Activated naive CD8-positive, alpha-beta T cell treated with anti-CD3 and anti-CD28 coated beads, Interleukin-2, amount 10 ng/mL, durations not matched to agents 7 days and 5 days (primary cell): ENCODE measurements at places on chromosomes 13 and 19.

DNA sequence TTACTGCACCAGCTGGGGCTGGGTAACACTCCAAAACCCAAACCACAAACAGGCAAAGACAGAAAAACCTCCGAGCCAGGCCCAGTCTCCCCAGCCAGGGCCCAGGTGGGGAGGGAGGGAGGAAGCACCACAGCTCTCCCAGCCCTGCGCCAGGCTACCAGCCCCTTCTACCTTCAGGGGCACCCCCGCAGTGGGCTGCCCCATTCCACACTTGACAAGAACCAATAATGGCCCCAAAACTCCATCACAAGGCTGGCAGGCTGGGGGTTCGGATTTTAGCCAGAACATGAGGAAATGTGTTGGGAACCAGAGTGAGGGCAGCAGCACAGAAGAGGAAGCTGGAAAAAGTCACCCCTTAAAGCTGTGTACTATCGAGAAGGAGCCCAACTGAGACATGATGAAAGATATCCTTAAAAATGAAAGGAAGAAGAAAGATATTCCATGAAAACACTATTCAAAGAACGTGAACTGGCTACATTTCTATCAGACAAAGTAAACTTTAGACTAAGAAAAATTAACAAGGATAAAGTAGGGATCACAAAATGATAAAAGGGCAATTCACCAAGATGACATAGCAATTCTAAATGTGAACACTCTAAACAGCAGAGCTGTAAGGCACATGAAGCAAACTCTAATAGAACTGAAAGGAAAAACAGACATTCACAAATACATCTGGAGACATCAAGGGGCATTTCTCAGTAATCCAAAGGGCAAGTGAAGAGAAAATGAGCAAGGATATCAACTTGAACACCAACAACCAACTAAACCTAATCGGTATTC lies 12.9 kb downstream of the TUBGCP3 start:
- no peak for DNase-seq

GRCh38 chr13:44365899-44366298 lies 7.7 kb upstream of the SERP2 start:
- no peak for DNase-seq

- peak; percentile 65 for DNase-seq
Observed at GRCh38 chr13:112943309-112944125, 25.5 kb upstream of the MCF2L start.

- DNase-seq = no peak
Observed at GRCh38 chr13:98507282-98507797, 69.6 kb downstream of the STK24 start.

GRCh38 chr13:56528040-56528790 lies 612.5 kb upstream of the PRR20A start:
- no peak for DNase-seq

GRCh38 chr13:30334663-30335386 lies 27.5 kb upstream of the KATNAL1 start:
- DNase-seq = no peak

DNA sequence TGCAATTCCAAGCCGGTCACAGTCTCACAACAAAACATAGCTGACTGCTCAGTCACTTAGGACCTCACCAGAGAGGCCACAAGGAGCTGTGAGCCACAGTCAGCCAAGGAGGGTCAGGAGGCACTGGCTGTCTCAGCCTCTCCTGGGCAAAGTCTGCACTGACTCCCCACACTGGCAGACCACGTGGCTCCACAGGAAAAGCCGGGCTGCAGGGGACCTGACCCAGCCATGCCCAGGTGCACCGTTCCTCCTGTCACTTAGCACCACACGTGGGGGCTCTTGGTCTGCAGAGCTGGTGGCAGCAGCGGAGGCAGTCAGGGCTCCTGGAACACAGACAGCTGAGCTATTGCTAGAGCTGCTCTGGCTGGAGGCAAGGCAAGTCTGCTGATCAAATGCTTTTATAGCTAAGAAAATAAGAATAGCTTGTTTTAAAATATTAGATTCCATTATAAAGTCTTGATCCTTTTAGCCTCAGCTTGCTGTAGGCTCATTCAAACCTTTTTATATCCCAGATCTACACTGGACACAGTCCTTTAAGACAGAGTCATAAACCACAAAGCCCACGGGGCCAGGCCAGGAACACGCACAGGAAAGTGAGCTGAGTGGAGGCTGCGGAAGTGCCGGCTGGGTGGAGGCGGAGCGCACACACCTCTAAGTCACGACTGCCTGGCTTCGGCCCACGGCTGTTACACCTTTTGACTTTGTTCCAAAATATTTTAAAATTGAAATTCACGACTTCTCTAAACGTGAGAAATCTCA lies 744.1 kb downstream of the UQCRFS1 start:
- peak; percentile 26 for DNase-seq

DNA sequence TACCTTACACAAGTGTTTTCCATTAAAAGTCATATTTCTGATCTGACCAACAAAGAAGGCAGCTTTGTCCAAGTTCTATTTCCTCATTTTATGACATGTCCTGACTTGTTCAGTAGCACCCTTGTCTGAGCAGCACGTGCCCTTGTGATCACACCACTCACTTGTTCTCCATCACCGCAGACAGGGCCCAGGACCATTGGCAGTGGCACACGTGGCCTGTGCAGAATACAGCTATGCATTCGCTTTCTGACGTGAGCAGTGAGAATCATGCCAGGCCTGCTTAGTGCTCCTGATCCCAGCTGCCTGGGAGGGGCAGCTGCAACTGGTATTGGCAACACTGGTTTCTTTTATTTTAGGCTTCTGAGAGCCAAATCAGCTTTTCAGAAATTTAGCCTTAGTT lies 134.2 kb downstream of the FRY start:
- DNase-seq = no peak

GRCh38 chr13:66577358-66577757 lies 652.8 kb downstream of the PCDH9 start:
- DNase-seq = no peak

- no peak for DNase-seq
Observed at GRCh38 chr19:30237140-30237539, 135.0 kb upstream of the ZNF536 start.

- no peak for DNase-seq
Observed at GRCh38 chr13:19695829-19696228, 62.4 kb downstream of the MPHOSPH8 start.

GRCh38 chr13:84553227-84553626 lies 671.0 kb upstream of the SLITRK1 start:
- DNase-seq = no peak

- no peak for DNase-seq
Observed at GRCh38 chr13:111076155-111077013, 38.7 kb upstream of the ARHGEF7 start.

DNA sequence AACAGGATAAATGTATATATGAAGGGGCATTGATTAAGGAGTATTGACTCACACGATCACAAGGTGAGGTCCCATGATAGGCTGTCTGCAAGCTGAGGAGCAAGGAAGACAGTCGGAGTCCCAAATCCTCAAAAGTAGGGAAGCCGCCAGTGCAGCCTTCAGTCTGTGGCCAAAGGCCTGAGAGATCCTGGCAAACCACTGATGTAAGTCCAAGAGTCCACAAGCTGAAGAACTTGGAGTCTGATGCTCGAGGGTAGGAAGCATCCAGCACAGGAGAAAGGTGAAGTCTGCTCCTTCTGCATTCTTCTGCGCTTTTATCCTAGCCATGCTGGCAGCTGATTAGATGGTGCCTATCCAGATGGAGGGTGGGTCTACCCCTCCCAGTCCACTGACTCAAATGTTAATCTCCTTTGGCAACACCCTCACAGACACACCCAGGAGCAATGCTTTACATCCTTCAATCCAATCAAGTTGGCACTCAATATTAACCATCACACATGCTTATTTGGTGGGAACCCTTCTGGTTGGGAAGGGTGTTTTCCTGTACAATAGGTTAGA lies 55.1 kb downstream of the SLAIN1 start:
- DNase-seq = no peak

- DNase-seq = no peak
Observed at GRCh38 chr13:27528908-27529307, 78.5 kb upstream of the MTIF3 start.

GRCh38 chr13:30841154-30841553 lies 64.9 kb upstream of the MEDAG start:
- no peak for DNase-seq

GRCh38 chr13:113761136-113761535 lies 2.1 kb downstream of the TMEM255B start:
- DNase-seq = no peak

- no peak for DNase-seq
Observed at GRCh38 chr19:49718991-49719390, 28.1 kb downstream of the CPT1C start.

GRCh38 chr19:54949412-54949811 lies 2.1 kb upstream of the NLRP7 start:
- no peak for DNase-seq

DNA sequence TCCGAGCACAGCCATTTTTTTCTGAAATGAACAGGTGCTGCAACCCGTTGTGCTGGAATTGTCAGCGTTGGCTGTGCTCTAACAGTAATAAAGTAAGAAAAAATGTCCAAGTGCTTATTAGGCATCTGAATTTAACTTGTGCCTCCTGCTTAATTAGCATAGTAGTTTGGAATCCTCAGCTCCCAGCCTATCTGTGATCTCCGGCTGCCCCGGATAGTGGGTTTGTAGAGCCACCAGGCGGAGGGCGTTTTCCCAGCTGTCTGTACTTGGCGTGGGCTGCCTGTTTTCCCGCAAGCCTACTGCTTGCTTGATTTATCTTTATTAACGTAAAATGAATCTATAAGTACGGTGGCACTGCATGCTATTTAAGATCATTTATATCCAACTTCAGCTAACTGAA lies 137.9 kb downstream of the MTUS2 start:
- no peak for DNase-seq

- DNase-seq = peak; percentile 41
Observed at GRCh38 chr19:29843180-29844051, 31.6 kb downstream of the CCNE1 start.
